COLO829 (cell line): ENCODE measurements at places on chromosomes 12 and 14.

- DNase-seq, result no peak
These were observed 15.1 kb upstream of the DUSP16 start for GRCh38 chr12:12577786-12578185.

GRCh38 chr12:106089935-106090334, 48.8 kb downstream of the NUAK1 start:
- no peak for DNase-seq

DNA sequence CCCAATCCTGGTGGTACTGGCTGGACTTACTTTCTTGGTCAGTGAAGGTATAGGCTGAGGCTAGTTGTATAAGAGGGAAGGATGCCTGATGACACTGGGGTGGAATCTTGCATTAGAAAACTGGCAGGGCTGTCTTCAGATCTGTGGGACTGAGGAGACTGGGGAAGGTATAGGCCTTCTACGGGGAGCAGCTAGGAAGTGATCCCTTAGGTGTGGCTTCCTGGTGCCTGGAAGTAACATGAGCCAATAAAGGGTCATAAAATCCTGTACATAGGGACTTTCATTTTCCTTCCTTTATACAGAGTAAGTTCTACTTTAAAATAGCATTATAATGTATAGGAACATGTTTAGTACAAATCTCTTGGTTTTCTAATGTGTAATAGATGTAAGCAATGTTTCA, 716.8 kb downstream of the LRFN5 start:
- no peak for DNase-seq

DNA sequence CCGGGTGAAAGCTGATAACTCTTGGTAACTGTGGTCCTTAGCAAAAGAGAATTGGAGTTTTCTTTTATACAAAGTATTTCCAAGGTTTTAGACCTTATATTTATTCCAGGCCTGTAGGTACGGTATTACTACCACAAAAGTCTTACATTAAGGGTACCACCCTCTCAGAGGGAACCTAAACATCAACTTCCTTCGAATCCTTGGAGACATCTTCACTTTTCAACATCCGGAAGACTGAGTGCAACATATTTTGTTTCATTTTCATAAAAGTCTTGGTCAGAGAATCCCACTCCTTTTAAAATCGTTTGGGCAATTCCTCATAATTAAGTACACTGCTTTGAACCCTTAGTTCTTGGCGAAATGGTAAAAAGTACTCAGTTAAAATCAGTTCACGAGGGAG, 1.2 kb downstream of the CNOT2 start:
- no peak for DNase-seq

DNA sequence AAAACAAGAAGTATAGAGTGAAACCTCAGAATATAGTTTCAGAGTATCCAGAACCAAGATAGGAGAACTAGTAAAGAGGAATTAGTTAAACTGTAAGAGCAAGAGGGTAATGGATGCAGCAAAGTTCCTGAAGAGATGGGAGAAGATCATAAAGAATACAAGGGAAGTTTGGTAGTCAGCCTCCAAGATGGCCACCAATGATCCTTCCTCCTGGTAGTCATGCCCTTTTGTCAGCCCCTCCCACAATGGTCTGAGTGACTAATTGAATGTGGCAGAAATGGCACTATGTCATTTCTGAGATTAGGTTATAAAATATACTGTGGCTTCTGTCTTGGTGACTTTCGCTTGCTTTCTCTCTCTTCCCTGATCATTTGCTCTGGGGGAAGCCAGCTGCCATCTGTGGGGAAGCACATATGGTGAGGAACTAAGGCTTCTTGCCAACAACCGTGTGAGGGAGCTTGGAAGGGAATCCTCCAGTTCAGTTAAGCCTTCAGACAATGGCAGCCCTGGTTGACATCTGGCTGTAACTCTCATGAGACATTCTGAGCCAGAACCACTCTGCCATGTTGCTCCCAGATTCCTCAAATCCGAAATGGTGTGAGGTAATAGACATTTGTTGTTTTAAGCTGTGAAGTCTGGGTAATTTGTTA, 55.3 kb upstream of the AMN1 start:
- DNase-seq, result no peak

DNA sequence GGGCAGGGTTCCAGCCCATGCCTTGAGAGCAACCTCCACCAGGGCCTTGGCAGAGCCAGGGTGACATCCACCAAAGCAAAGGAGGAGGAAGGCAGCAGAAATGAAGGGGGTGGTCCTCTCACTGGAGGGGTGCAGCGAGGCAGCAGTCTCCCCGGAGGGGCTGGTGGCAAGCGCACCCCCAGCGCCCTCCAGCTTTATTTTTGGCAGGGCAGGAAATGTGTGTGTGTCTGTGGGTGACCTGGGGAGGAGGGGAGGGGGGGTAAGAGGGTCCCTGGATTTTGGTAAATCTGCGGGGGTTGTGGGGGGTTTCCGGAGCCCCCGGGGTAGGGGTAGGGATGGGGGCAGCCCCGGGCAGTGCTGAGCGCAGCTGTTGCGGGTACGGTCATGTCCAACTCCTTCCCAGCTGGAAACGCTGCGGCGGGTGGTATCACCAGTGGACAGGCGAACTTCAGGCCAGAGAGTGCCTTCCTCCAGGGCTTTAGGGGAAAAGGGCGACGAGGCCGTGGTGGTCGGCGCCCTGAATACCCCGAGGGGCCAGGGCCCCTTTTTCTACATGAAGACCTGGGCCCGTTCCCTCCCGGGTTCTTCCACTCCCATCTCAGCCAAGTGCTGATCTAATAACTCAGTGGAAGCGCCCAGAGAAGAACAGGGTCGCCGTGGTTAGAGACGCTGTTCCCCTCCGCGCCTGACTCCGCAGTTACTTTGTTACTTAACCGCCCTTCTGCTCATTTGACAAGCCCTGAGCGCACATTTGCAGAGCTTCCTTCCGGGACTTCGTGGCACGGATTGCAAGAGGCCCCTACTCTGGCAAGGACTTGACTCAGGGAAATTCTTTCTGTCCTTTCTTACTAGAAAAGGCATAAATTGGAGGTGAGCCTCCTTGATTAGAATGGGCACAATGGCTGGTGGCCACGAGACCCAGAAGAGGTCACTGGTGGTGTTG, 55.2 kb downstream of the FOS start:
- no peak for DNase-seq

DNA sequence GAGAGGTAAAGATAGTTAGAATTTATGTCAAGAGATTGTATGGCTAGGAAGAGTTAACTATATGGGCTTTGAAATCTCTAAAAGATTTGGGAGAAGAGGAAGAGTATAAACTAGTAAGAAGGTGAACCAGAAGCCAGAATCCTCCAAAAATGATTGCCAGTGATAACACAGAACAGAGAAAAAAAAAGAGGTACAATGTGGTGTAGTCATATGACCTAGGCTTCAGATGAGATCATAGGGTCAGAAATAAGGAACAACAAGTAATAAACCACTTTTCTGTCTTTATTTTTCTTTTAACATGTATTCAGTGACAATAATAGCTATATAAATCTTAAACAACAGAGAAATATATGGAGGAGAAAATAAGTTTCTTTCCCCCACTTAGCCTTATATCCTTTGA, 2.0 kb upstream of the NECAP1 start:
- DNase-seq, result no peak

DNA sequence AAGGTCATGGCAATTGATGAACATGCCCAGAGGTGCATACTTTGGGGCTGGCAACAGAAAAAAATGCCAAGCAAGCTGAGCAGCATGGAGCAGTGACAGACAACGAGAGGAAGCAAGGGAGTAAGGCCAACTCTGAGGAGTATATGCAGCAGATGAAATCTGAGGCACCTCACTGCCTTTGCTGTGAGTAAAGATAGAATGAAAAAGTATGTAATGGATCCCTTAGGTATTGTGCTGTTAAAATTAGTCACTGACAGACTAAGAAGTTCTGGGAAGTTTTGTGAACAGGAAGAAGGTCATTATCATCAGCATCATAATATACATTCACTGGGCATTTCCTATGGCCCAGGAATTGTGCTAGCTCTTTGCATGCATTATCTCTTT, 269.9 kb downstream of the DUSP6 start:
- DNase-seq, result no peak
